ENCODE measurements at places on chromosomes 13 and 19.

DNA sequence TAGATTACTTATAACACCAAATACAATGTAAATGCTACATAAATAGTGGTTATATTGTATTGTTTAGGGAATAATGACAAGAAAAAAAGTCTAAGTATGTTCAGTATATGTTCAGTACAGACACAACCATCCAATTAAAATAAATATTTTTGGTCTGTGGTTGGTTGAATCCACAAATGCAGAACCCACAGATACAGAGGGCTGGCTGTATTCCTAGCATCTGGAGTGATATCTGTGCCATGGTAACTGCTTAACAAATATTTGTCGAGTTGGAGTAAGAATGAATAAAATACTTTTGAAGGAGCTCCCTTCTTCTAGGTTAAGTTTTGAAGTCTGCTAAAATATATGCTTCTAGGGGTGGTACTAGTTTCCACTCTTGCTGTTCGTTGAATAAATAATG, 241.0 kb downstream of the KLF5 start:
- no peak for DNase-seq

DNA sequence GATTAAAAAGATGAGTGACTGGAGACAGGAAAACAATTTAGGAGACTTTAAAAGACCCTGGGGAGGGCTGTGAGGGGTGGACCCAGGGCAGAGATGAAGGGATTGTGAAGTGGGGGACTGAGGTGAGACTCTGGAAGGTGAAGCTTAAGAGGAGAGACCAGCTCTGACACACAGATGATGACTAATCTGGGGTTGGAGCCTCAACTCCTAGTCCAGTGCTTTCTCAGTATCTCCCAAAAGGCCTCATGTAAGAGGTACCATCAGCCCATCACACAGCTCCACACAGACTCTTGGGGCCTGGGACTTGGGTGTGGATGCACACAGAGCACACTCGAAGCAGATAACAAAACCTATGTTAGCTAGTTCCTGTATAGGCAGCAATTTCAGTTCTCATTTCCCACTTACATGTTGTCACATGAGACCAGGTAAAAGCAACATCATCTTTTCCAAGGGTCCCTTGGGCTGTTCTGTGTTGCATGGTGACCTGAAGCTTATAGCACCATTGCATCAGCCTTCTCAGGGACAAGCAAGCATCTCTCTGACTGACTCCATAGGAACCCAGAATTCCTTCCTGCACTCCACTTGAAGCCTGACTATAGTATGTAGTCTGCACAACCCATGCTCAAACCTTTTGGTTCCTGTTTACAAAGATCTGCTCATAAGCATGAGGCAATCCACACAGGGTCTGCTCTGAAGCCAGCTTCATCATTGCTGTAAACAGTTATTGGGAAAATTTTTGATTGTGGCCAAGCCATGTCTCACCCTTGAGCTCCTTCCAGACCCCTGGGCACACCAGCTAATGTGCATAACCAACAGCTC, 88.6 kb upstream of the MYCBP2 start:
- no peak for DNase-seq

- peak; percentile 19 for DNase-seq
These were observed 491 bp downstream of the ZNF525 start for GRCh38 chr19:53365899-53366493.

DNA sequence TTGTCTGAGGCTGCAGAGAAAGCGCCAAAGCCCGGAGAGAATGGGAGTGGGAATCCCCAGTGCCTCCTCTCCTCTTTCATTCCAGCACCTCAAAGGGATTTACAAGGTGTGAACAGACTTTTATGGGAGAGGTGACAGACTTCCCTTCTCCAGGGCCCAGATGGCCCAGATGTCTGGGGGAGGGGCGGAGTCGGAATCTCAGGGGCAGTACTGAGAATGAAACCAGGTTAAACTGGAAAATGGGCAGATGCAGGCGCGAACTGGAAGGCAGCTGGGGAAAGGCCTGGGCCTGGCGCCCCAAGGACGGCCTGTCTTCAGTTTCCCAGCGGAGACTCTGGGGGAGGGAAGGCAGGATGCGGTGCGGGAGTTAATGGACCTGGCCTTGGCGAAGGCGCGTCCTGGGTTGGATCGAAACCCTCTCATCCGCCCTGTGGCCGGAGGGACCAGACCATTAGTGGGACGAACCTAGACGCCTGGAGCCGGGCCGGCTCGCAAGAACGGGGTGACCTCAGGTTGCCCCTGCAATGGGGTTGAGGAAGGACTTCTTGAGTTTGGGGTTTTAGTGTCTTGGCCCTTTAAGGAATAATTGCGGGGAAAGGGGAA, 592 bp upstream of the TRIP10 start:
- DNase-seq = no peak

GRCh38 chr19:58319241-58319640, 7.6 kb upstream of the ZSCAN22 start:
- DNase-seq = no peak

DNA sequence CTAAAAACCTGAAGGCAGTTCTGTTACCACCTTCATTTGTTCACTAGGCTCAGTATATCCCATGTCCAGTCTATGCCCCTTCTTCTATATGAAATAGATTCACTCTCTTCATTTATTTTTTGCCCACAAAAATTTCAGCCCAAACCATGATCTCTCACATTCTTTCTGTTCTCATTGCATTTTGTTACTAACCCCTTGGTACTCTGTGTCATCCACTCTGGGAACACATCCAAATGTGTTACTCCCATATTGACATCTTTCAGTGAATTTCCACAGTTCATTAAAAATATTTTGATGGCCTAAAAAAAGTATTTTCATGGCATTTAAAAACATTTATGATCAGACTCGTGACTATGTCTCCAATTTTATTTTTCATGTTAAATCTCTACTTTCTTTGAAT, 378.9 kb downstream of the SLITRK1 start:
- DNase-seq = no peak

DNA sequence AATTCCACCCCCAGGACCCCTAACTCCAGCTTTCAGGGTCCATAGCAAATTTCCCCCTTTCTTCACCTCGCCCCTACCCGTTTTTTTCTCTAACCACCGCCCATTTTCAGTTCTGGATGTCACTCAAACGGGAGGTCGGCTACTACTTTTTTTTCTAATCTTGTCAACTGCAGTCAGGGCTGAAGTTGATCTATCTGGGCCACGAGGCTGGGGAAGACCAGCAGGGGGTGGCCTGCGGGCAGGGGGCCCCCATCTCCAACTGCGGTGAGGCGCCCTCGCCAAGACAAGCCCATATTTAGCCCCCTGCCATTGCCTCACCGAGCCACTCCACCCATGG, 748 bp downstream of the LHFPL6 start:
- DNase-seq = no peak

GRCh38 chr19:47176071-47176626, 45.5 kb downstream of the SAE1 start:
- no peak for DNase-seq

- no peak for DNase-seq
These were observed 13.0 kb downstream of the GAS6 start for GRCh38 chr13:113850722-113851479.

DNA sequence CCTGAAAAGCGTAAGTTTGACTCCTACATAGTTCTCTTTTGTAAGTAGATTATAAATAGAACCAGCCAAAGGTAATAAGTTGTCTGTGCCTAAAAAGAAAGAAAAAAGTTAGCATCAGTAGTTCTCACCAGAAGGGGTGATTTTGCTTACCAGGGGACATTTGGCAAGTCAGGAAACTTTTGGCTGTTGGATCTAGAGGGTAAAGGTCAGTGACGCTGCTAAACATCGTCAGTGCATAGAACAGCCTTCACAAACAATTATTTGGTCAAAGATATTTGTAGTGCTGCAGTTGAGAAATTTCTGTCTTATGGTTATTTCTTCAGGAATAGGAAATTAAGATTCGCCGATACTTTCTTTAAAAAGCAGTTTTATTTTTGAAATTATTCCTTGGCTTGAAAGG, 2.0 kb downstream of the USPL1 start:
- DNase-seq = no peak

GRCh38 chr19:49713236-49713845, 22.4 kb downstream of the CPT1C start:
- DNase-seq = no peak

DNA sequence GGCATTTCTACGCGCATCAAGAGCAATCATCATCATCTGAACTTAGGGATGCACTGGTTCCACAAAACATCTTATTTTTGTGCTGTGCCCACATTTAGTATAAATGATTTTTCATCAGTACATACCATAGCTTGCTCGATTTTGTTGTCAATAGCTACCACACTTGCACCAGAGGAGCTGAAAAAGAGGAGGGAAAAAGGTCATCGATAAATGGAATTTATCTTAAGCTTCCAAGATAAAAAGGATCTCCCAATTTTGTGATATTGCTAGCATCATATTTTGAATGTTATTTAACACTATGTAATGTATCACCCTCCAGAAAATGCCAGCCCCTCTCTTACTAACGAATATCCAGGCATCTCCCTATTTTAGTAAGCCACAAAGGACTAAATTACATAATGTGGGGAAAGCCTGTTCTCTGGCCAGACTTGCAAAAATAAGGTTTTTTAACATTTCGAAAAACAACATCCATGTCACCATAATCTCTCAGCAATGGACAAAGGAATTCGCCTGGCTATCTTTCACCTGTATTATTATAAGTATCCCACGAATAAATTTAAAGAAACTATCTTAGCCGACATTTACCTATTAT, 62.4 kb downstream of the SERP2 start:
- no peak for DNase-seq

- DNase-seq = no peak
These were observed 296.7 kb upstream of the DACH1 start for GRCh38 chr13:72163678-72164077.

GRCh38 chr19:31627620-31628365, 278.6 kb upstream of the TSHZ3 start:
- DNase-seq = no peak

DNA sequence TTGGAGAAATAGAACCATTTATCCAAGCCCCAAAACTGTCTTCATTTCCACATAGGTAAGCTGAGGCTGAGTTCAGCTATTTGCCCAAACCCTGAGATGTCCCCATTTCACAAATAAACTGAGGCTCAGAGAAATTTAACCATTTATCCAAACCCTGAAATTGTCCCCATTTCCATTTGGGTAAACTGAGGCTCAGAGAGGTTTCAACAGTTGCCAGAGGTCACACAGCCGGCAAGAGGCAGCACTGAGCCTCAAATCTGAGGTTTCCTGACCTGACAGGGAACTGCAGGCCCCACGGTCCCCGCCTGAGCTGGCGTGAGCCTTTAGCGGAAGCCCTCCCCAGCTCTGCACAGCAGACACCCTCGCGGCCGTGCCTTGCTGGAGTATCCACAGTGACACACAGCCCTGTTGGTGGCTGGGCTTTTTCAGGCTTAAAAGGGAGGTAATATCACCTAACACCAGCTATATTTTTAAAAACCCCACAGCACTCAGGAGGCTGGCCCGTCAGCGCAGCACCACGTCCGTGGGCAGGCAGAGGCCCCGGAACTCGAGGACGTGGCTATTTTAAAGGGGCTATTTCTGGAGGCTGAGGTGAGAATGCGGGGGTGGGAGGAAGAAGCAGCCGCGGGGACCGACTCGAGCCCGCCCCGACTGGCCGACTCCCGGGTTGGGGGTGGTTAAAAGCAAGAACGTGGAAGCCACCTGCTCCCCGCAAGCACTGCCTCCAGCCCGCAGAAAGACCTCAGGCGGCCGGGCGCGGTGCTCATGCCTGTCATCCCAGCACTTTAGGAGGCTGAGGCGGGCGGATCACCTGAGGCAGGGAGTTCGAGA, 18.5 kb downstream of the PTPRS start:
- DNase-seq = peak; percentile 13

DNA sequence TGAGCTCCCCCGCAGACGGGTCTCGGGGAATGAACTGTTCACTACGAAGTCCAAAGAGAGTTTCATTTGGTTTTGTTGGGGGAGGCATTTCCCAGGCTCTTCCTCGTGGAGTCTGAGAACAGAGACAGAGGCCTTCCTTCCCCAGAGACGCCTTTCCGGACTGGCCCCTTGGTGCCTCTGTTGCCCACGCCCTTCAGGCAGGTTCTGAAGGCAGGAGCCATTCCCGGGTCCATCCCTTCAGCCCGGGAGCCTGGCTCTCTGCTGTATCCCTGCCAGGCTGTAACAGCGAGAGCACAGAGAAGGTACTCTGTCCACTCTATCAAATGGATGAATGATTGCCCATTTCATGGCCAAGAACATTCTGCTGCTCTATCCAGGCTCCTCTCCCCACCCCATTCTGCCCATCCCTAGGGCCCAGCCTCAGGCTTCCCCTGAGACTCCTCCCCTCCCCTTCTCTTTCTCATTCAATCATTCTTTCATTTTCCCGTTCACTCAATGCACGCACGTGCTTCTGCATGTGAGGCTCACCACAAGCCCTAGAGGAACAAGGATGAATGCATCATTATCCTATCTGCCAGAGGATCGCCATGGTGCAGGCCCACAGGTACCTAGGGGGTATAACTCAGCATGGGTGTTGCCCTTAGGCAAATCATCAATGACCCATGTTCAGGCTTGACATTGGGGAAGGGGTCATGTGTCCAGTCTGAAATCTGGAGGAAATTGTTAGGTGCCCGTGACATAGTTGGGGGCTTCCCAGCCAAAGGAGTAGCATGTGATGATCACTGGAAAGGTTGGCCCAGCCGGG, 298.6 kb downstream of the ZNF536 start:
- no peak for DNase-seq

Data from stimulated activated CD8-positive, alpha-beta memory T cell treated with anti-CD3 and anti-CD28 coated beads, Interleukin-4, amount 100 ng/mL, for 24 hours (primary cell).